ENCODE measurements at places on chromosomes 6 and 20.

- DNase-seq = no peak
Observed at GRCh38 chr6:101129851-101130250, 248.7 kb upstream of the ASCC3 start.

DNA sequence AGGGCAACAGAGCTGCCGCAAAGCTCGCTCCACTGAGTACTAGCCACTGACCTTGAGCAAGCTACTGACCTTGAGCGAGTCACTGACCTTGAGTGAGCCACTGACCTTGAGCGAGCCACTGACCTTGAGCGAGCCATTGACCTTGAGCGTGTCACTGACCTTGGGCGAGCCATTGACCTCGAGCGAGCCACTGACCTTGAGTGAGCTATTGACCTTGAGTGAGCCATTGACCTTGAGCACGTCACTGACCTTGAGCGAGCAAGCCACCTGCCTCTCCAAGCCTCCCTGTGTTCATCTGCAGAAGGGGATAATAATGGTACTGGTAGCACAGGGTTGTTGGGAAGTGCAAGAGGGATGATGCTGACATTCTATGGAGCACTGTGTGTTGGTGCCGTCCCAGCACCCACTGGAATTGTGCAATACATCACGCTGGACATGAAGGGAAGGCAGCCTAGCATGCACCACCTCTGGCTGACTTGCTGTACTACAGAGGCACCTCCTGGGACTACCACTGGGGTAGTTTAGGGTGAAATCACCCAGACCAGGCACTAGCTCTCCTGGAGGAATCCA, 60.2 kb downstream of the CTCFL start:
- DNase-seq = no peak

DNA sequence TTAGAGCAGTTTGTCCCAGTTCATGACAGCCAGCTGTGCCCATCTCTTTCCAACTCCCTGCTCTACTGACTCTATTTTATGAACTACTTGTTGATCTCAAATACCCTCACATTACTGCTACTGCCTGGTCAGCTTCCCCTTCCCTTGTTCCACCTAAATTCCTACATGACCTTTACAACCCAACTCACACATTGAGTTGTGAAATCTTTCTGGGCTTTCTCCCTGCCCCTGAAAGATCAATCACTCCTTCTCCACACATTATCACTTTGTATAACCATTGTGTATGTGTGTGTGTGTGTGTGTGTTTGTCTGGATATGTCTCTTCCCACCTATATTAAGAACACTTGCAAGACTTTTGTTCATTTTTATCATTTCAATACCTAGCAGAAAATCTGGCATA, 42.1 kb upstream of the CLIC5 start:
- DNase-seq = no peak

DNA sequence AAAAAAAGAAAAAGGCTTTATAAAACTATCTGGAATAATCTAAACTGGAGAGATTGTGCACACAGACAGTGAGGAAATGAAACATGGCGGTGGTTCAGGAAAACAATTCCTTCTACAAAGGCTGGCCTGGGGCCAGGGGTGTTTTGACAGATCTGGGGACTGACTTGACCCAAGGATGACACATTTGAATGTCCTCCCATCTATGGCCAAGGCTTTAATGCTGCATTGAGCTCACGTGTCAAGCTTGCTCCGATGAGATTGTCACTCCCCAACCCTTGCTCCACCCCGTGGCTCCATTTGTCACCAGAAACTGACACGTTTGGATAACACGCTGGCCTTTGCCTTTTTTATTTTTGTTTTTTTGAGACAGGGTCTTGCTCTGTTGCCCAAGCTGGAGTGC, 156.1 kb downstream of the ZFP64 start:
- no peak for DNase-seq

GRCh38 chr6:46419576-46420002, 71.7 kb downstream of the RCAN2 start:
- peak; percentile 41 for DNase-seq

GRCh38 chr20:49980140-49981008, 2.4 kb upstream of the SNAI1 start:
- no peak for DNase-seq

DNA sequence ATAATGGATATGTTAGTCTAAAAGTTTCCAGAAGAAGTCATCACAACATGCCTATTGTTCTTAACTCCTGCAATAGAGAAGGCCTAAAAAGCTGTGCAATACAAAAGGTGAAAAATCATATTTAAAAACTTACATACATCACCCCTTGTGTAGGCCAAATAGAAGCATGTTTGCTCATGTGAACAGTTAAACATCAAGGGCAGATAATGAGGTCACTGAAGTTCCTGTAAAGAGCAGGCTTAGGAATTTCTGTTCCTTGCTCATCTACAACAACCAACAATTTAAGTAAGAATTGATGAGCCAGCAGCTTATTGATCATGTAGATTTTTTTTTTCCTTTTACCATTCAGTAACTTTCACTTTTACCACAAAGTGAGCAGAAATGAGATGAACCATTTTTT, 7.5 kb upstream of the NUP153 start:
- no peak for DNase-seq

DNA sequence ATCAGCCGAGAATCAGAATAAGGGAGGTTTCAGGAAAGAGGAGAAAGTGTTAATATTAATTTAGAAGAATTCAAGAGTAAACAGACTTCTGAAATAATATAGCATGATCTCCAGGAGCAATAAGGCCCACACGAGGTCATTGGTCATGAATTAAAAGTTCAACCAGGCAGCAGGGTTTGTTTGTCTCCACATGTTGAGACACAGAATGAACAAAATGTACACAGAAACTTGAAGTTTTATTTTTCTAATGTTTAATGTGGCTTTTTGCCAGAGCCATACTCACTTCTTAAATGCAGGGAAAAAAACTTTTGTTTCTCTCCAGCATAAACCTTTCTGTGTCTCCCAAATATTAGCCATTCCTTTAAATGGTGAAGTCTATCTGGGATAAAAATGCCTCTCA, 504.5 kb downstream of the HDGFL1 start:
- DNase-seq = no peak

GRCh38 chr20:36219671-36220220, 16.5 kb upstream of the AAR2 start:
- no peak for DNase-seq

GRCh38 chr6:143000811-143001210, 55.8 kb upstream of the HIVEP2 start:
- no peak for DNase-seq

DNA sequence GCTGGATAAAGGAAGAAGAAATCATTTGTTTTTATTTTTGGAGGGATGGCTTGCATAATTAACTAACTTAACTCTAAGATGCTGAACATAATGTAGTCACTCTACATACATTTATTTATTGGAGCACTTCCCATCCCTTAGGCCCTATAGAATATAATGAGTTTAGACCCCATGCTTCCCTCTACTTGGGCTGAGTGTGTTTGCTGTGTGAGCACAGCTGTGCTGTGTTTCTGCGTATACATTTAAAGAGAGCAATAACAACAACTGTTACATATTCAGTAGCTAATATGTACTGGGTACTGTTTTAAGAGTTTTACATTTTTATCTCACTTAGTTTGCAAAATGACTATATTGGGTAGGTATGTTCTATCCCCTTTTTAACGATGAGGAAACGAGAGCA, 736.6 kb upstream of the NRSN1 start:
- DNase-seq = no peak

- no peak for DNase-seq
Observed at GRCh38 chr20:20024942-20025341, 7.8 kb downstream of the NAA20 start.

DNA sequence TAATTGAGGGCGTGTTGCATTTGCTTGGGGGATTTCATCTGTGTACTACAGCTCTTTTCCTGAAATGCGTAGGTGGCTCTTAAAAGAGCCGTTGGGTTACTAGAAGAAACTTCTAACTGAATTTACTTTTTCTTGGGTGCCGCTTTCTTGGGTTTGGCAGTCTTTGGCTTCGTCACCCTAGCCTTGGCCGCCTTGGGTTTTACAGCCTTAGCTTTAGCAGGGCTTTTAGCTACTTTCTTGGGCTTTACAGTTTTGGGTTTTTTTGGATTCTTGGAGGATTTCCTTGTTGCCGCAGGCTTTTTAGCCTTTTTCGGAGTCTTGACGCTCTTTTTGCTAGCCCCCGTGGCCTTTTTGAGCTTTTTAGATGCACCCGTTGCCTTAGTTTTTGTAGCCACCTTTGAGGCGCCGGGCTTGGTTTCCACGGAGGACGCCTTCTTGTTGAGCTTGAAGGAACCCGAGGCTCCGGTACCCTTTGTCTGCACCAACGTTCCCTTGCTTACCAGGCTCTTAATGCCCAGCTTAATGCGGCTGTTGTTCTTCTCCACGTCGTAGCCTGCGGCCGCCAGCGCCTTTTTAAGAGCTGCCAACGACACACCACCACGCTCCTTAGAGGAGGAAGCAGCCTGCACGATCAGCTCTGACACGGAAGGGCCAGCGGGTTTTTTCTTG, 54.5 kb downstream of the TRIM38 start:
- no peak for DNase-seq
